KG1 (cell line): ENCODE measurements at places on chromosomes 3 and 15.

DNA sequence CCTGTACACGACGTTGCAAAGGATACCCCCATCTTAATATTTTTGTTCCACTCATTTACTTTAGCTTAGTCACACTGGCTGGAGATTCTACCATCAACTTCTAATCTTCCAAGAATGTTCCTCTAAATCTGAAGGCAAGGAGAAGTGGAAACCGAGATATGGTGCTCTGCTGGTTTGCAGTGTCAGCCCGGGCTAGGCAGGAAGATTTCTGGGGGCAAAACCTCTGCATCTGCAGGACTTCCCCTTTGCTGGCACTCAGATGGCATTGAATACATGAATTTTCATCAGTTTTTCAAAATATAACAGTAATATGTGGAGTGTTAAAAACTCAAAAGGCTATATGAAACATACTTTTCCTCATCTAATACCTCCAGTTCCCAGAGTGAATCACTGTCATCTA is 240.4 kb downstream of the RPLP1 start:
- DNase-seq: no peak

DNA sequence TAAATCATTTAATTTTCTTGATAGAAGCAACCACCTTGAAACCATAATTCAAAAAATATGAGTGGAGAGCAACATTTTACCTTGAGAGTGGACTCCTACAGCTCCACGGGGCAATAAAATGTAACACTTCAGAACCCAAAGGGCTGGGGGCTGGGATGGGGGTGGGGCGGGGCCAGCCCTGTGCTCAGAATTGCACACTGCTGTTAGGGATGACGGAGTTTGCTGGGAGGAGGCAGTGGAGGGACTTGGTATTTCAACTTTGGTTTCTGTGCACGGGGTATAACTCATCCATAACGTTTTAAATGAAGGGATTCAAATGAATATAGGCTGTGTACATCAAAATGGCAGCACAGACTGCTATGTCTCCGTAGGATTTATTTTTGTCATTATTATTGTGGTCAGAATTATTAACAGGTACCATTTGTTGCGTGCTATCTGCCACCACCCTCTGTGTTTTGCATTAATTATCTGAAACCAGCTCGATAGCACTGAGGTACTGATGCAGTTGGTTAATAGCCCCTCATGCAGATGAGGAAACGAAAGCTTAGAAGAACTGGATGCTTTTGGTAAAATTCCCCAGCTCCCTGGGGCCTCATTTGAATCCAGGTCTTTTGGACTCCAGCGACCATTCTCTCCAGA is 29.4 kb upstream of the WNT5A start:
- DNase-seq: no peak

- no peak for DNase-seq
Measured at GRCh38 chr15:95626501-95627361, 703.8 kb upstream of the NR2F2 start.

DNA sequence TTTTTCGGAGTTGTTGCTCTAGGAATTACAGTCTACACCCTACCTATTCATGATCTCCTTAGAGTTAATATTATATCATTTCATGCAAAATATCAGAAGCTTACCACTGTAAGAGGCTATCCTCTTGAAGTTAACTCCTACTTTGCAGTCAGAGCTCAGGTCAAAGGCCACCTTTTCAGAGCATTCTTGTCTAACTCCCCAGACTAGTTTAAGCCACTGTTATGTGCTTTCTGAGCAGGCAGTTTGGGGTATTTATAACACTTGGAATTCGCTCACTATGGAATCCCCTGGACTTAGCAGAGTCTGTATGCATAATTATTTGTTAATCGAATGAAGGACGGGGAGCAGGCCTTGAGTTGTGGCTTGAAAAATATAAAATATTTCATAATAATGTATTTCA is 21.7 kb downstream of the MED12L start:
- no peak for DNase-seq

DNA sequence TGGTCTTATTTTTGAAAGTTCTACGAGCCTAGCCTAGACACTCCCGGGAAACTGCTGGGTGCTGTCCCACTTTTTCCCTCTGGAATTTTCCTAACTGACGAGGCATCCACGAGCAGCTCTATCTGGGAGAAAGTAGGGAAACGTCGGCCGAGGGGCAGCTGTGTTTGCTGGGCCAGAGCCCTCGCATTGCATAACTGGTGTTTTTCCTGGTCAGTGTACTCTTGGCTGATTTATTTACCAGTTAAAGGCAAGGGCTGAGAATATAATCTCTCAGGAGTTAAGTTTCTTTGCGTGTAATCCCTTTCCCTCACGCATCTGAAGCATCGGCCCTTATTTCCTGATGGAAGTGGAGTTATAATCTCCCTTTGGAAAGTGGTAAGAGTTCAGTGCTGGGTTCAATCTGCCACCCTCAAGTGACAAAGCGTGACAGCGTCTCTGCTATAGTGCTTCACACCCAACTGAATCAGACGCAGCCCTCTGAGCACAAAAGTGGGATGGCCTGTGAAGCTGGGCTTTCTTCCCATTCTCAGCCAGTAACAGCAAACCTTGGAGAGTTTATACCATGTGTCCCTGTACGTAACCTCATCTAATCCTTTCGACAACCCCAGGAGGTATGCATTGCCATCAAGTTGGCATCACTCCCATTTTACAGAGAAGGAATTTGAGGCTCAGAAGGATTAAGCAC is 311.5 kb downstream of the RORA start:
- no peak for DNase-seq

DNA sequence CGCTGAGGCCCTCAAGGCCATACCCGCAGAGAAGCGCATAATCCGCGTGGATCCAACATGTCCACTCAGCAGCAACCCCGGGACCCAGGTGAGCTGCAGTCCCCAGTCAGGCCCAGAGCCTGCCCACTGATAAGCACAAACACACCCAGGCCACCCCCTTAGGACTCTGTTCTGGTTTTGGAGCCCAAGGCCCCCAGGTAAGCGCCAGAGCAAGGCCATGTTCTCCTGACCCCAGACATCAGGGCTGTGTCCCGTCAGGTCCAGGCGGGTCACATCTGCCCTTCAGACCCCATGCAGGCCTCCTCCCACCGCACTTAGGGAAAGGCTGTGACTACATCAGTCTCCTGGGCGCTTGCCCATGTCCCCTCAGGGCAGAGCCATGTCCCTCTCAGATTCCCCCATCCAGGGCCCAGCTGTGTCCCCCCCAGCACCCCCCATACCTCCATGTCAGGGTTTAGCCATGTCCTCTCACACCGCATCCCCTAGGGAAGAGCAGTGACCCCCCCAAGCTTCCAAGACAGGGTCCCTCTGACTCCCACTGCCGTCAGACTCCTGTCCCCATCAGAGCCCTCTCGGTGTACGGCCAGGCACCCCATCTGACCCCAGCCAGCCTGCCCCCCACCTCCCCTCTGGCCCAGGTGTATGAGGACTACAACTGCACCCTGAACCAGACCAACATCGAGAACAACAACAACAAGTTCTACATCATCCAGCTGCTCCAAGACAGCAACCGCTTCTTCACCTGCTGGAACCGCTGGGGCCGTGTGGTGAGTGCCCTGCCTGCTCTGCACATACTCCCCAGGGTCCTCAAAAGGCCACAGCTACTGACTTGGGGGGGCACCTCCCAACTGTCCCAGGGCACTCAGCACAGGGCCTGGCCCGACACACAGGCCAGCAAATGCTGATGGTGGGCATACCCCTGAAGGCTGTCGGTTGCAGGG is 1.6 kb downstream of the PARP3 start:
- DNase-seq: no peak

GRCh38 chr3:139481116-139481515 is 4.8 kb upstream of the RBP2 start:
- DNase-seq: no peak

GRCh38 chr3:102206511-102207031 is 228.2 kb upstream of the ZPLD1 start:
- DNase-seq: no peak
